ENCODE measurements at places on chromosomes 3 and 15.

DNA sequence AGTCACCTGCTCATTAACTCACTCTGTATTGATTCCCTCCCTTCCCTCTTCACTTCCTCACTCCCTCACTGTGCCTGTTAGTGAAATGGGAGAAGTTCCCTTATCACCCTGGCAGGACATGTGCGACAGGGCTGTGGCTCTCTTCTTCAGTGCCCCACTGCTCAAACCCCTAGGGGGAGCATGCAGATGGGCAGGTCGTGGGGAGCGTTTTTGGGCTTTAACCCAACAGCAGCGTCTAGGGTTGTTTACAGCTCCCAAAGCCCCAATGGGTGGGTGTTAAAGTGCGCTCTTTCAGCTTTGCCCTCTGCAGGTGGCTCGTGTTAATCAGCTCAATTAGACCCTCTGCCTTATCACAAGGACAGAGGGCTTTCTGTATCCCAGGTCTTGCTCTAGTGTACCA lies 447.8 kb upstream of the PROK2 start:
- no peak for DNase-seq

- no peak for DNase-seq
Measured at GRCh38 chr15:25439369-25439836, 579 bp upstream of the UBE3A start.

DNA sequence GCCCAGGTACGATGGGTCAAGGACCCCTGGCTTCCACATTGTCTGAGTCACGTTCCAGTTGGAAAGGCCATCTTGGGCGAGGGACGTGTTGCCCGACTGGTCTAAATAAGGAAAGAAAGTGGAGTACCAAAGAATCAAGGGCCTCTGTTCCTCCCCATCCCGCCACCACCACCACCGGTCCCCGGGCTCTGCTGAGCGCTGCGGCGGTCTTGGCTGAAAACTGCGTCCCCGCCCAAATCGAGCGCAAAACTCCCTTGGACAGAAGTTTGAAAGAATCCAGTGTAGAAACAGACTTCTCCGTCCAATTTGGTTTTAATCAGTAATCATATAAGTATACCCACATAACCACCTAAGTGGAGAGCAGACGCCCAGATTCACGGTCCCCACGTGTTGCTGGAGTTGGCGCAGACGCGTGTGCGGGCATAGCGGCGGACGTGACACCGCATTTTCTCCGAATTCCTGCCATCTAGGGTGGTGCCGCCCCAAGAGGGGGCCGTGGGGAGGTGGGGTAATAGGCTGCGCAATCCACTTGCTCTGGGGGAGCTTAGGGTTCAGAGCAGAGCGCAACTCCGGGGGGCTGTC lies 243.8 kb upstream of the TOPAZ1 start:
- DNase-seq, result no peak

- no peak for DNase-seq
Measured at GRCh38 chr3:142429582-142429981, 18.3 kb downstream of the XRN1 start.

DNA sequence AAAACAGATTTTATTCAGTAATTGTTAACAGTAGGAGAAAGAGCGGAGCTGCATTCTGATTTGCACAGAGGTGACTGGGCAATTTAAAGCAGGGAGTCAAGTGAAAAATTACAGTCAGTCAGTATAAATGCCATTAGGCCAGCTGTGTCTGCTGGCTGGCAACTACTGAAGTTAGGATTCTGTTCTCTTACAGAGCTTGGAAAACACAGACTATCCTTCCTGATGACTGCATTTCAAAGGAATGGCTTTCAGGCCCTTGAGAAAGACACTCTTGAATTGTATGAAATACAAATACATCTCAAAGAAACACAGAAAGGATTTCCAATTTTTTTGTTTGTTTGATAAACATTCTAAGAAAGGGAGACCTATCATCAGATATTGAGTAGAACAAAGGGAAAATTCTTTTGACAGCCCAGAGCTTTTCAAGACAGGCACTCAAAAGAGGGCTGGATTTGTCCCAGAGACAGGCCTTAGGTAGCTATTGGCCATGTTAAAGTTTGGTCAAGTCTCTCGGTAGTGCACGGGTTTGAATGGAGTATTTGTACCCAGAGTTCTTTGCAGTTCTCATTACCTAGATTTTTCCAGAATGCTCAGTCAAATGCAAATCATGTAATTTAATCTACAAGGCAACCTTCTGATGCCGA lies 551.2 kb upstream of the CCDC54 start:
- DNase-seq, result no peak

DNA sequence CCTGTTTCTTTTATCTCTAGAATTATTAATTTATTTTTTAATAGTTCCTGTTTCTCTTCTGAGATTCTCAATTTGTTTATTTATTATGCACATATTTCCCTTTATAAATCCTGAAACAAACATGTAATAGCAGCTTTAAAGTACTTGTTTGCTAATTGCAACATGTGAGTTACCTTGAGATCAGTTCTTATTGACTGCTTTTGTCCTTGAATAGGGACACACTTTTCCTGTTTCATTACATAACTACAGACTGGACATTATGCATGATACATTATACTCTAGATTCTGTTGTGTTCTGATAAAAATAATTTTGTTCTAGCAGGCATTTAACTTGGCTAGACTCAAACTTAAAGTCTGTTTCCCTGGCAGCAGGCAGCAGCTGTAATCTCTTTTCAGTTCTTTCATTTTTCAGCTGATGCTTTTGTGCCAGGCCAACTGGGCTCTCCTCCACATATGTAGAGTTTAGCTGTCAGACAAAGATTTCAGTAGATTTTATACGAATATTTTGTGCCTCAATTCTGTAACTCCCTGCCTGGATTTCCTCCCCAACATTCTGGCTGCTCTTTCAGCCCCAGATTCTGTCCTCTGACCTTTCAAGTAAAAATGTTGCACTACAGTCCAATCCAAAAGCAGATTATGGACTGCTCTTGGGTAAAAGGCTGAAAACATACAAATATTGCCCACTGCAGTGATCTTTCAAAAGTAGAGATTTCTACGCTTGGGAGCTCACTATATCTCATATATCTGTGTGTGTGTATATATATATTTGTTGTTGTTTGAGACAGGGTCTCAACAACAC lies 41.9 kb downstream of the PCOLCE2 start:
- DNase-seq, result no peak

DNA sequence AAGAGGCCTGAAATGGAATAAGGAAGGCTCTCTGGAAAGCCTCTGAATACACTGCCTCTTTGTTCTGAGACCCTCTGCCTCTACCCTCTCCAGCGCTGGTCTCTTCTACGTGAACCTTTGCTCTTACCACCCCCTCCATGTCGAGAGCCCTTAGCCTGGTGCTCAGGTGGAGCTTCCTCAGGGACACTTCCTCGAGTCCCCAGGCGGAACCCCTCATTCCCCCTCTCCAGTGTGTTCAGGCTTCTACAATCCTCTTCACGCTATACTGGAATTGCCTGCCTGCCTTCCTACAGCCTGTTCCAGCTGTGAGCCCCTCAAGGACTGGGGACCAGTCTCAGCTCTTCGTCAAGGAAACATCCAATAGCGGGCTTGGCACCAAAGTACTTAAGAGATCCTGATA lies 7.4 kb downstream of the STIMATE start:
- DNase-seq, result no peak

- DNase-seq, result no peak
Measured at GRCh38 chr15:74776821-74777768, 4.8 kb upstream of the CSK start.

DNA sequence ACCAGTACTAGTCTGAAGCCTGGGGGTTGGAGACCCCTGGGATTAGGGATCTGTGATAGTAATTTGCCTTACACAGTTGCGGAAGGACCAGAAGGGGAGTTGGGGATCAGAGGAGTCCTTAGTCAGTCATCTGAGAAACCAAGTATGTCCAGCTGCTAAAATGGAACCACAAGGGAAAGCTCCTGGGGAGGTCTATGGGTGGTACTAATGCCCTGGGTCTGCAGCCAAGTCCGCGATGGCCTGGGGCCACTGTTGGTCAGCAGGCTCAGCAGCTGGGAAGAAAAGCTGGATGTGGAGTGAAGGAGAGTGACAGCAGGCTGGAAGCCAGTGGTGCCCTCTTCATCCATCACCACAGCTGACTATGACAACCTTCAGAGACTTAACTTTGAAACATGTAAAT lies 2.2 kb upstream of the ANKDD1A start:
- no peak for DNase-seq

DNA sequence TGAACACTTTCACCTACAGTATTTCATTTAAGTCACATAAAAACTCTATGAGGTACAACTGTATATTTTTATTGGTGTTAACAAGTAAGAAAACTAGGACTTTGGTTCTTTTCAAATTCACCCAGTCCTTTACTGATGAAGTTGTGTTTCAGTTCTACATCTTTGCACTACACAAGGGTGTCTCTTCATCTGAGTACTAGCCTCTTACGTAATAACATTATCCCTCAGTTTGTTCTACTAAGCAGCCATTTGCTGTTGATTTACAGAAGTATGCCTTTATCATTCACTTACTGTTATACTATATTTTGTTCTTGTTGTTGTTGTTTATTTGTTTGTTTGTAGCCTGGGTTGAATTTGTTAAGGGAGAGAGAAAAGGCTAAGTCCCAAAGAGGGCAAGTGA lies 311.9 kb downstream of the PLOD2 start:
- DNase-seq, result no peak

DNA sequence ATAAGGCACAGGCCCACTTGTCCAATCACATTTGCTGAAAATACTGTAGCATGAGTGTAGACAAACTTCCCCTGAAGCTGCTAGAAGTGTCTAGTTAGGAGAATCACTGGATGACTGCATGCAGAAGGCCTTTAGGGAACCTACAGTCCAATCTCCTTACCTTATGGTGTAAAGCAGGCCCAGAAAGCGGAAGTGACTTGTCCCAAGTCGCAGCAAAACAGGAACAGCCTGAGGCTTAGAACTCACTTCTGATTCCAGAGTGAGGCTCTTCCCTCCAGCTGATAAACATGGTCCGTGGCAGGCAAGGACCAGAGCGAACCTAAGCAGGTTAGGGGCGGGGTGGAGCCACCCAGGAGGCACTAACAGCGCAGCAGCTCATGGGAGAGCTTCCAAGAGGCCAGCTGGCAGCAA lies 2.5 kb downstream of the GRAMD2A start:
- DNase-seq, result no peak

- DNase-seq, result no peak
Measured at GRCh38 chr3:185631108-185631507, 45.0 kb downstream of the SENP2 start.

DNA sequence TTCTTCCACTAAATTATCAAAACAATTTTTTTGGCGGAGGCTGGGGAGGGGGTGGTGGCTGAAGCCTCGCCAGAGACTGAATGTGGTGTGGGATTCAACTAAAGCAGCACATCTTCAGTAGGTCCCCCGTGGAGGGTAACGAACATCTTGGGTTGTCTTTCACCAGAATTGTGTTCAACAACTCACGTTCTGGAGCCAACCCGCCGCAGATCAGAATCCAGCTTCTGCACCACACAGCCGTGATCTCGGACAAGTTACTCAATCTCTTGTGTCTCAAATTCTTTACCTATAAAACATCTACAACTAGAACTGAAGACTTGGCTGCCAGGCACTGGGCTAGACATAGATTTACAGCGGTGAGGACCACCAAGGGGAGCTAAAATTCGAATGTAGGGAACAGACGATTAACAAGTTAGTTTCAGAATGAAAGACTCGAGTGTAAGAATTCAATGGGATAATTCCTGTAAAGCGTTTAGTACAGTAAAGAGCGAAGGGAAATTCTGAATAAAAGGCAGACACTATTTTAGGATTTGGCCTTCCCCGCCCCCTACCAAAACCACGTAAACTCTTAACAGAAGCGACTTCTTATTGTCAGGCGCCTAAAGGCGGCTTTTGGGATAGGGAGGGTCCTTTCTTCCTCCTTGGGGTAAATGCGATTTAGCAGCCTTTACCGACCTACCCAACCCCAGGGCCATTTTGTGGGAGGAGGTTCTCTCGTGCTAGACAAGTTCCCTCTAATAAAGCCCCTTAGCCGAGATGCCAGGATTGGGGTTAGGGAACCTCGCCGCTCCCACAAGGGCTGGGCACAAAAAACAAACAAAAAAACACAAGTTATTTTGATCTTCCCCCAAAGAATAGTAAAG lies 697 bp upstream of the RAB5A start:
- DNase-seq, result no peak

DNA sequence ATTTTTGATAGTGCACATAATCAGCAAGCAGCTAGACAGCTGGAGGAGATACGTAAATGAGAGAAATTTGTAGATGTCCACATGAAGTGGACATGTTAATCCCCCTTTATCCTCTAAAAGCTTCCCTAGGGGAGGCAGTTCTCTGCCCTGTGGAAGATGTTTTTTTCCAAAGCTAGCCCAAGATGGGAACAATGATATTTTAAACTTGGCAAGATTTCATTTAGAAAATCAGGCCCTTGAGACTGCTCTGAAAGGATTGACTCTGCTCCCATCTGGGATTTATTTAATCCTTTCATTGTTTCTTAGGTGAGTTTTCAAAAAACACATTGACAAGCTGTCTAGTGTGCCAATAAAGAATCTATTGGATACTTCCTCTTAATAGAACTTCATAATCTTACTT lies 92.0 kb downstream of the SYNPR start:
- no peak for DNase-seq

DNA sequence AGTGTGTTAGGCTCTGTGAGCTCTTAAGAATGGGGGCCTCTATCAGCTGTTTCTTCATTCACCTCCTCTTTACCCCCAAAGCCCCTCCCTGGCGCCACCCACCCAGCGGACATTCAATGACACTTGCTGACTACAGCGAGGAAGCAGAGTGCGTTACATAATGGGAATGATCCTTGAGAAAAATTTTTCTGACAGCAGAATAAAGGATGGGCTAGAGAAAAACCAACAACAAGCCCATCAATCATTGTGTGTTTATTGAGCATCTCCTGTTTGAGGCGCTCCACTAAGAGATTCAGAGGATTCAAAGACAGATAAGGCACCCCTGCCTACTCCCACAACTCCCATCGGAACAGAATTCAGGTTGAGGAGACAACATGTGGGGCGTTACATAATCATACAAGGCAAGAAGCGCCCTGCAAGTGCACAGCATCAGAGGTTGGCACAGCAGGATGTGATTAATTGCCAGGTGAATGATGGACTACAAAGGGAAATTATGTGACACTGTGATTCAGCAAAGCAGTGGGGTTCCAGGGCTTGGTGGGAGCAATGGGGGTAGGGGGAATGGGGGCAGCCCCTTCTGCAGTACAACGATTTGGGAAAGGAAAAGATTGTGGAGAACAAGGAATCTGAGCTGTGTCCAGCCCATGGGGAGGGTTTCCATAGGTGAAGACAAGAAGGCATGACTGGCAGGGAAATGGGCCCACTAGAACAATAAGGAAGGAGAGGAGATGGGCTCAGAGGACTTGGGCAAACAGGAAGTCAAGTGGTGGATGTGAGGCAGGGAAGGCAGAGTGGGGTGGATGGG lies 141.3 kb upstream of the ATP2B2 start:
- no peak for DNase-seq

- no peak for DNase-seq
Measured at GRCh38 chr15:89387140-89387903, 52.7 kb upstream of the POLG start.

DNA sequence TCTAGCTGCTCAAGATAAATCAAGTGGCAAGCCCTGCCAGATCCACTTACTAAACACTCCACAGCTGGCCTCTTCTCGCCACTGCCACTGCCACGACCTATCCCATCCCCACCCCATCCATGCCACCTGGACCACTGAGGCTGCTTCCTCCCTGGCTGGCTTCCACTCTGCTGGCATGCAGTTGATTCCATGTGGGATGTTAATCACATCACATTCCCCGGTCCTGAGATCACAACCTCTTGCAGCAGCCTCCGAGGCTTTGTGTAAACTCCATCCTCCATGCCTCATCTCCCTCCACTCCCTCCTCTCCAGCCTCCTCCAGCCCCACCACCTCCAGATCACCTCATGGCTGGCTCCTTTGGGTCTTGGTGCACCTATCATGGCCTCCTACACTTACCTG lies 7.7 kb downstream of the NCKIPSD start:
- DNase-seq, result no peak
